Cerebellar nuclear complex (tissue), 1 donor: ENCODE measurements at places on chromosomes 6 and 20.

DNA sequence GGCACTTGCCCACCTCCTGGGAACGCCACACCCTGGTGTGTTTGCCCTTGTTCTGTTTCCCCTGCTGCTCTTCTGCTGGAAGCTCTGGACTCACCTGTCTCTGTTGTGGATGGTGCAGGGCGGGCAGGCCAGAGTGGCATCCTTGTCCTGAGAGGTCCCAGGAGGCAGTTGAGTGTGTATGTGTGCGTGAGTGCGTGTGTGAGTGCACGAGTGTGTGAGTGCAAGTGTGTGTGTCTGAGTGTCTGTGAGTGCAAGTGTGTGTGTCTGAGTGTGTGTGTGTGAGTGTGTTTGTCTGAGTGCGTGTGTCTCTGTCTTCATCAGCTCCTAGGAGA, 12.2 kb downstream of the IGF2R start:
- no peak for DNase-seq

GRCh38 chr6:29651413-29652197, 5.3 kb upstream of the MOG start:
- no peak for DNase-seq

GRCh38 chr6:167719920-167720319, 106.8 kb upstream of the AFDN start:
- DNase-seq = no peak

- no peak for DNase-seq
Measured at GRCh38 chr20:45087814-45088213, 13.1 kb downstream of the KCNS1 start.

GRCh38 chr6:89087881-89088280, 7.3 kb downstream of the PNRC1 start:
- no peak for DNase-seq

DNA sequence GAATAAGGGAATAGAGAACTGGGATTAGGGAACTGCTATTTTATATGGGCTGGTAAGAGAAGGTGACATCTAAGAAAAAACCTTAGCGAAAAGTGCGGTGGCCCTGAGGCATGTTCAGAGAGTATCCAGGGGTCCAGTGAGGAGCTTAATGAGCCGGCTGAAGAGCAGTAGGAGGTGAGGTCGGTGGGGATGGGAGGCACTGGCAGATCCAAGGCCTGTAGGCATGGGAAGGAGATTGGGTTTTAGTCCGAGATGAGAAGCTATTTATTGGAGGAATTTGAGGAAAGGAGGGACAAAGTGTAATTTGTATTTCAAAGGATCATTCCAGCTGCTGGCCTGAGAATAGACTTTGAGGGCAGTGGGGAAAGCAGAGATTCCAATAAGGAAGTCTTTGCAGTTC, 123.8 kb downstream of the QKI start:
- DNase-seq = no peak

DNA sequence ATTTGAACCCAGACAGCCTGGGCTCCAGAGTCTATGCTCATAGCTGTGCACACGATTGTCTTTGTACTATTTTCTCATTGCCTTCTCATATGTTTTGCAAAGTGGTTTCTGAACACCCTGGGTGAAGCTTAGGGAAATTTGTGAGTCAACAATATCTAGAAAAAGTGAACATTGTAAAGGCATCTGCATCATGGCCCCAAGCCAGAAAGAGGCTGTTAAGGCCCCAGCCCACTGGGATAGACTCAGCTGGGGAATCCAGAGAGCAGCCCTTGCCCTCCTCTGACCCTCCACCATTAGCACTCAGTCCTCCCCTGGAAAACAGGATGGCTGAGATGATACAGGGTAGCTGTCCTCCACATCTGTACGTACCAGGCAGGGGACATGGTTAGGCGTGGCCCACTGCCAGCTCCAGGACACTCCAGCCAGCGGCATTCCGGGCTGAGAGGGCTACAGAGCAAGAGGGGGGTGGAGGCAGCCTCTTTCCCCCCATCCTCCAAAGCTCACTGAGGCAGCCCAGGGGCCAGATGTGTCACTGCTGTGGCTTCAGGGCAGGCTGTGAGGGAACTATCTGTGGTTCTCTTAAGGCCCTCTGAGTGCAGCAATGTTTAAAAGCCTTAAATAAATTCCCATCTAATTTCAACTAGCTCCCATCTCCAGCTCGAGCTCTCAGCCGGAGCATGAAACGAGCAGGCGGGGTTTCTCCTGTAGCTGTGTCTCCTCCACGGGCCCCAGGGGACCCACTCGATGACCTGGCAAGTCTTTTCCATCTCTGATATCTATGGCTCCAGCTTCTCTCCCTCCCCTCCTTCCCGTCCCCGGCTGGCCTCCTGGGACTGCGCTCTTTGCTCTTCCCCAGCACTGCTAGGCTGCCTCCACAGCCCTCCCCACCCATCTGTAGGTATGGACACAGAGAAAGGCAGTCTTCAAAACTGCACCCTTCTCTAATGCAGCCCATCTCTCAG, 209.4 kb upstream of the LRFN2 start:
- no peak for DNase-seq

DNA sequence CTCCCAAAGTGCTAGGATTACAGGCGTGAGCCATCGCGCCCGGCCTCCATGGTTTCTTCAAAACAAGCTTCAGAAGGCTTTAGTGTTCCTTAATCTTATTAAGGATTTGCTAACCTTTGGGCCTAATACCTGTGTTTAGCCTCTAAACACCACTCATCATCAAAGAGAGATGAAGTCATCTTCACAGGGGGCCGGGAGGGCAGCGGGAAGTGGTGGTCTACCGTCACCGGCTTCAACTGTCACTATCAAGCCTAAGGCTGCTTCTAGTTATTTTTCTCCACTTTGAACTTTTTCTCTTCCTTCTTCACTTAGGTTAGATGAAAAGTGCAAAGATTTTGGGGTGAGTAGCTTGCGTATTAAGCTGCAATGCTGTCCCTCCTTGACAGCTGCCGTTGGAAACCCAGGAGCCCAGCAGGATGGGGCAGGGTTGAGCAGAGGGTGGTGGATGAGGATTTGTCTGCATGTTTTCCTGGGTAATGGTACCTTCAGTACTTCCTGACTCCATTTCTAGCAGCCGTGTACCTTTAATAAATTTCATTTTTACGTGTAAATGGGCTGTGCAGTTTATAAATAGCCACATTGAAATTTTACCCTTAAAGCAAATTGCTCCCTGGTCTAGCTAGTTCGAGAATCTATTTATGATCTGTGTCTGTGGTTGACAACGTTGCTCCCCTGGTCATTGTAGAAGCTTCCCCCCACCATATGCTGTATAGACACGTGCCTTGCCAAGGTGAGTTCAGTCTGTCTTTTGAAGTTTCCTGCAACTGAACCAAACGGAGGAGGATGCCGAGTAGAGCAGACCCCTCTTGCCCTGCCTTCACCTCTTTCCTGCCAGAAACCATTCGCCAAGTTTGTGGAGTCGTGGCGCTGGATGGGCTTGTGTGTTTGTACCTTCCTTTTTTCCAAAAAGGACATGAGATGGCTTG, 64.8 kb downstream of the SYNJ2 start:
- DNase-seq = no peak

- DNase-seq = no peak
Measured at GRCh38 chr20:4666001-4666479, 55.7 kb upstream of the PRND start.

- no peak for DNase-seq
Measured at GRCh38 chr20:43529457-43530153, 22.1 kb downstream of the L3MBTL1 start.

DNA sequence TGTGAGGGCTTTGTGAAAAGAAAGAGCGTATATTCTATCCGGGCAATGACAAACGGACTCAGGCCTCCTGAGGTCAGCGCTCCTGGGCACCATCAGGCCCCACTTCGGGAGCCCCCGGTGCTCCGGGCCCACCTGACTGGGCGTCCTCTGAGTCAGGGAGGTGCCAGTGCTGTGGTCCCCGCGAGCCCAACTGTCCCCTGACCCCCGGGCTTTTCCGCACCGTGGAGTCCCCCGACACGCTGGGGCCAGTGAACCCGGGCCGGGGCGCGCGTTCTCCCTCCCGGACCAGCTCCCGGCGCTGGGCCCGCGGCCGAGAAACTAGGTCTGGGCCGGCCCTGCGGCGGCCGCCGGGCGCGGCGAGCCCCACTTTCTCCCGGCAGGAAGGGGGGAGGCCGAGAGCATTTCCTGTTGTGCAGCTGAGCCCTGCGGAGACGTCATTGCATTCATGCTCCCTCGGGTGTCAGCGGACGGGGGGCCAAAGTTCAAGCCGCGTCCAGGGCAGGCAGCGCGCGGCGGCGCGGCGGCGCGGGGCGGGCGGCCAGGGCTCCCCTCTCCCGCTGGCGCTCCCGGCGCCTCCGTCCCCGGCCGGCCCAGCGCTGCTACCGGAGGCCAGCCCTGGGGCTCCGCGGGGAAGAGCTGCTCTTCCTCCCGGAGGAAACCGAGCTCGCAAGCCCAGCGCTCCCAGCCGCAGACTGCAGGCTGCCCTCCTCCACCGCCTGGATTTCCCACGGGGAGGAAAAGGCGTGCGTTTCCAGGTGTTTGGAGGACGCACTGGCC, 18.3 kb downstream of the HIVEP2 start:
- DNase-seq = no peak

- no peak for DNase-seq
Measured at GRCh38 chr20:43938932-43939761, 24.5 kb downstream of the TOX2 start.

DNA sequence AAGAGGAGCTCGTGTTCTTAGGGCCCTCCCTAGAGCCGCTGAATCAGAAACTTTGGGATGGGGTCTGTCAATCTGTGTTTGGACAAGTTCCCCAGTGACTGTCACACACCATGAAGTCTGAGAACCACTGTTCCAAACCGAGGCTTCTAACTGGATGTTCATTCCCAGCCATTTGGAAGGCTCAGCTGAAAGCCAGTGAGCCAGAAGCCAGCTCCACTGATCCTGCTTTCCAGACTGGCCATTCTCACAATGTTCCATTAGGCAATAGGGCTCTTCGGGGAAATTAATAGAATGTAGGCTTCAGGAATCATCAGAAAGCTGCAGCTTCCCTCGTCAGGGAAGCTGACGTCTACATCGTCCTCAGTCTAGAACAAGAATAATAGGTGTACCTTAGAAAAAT, 90.8 kb upstream of the QKI start:
- DNase-seq = no peak

DNA sequence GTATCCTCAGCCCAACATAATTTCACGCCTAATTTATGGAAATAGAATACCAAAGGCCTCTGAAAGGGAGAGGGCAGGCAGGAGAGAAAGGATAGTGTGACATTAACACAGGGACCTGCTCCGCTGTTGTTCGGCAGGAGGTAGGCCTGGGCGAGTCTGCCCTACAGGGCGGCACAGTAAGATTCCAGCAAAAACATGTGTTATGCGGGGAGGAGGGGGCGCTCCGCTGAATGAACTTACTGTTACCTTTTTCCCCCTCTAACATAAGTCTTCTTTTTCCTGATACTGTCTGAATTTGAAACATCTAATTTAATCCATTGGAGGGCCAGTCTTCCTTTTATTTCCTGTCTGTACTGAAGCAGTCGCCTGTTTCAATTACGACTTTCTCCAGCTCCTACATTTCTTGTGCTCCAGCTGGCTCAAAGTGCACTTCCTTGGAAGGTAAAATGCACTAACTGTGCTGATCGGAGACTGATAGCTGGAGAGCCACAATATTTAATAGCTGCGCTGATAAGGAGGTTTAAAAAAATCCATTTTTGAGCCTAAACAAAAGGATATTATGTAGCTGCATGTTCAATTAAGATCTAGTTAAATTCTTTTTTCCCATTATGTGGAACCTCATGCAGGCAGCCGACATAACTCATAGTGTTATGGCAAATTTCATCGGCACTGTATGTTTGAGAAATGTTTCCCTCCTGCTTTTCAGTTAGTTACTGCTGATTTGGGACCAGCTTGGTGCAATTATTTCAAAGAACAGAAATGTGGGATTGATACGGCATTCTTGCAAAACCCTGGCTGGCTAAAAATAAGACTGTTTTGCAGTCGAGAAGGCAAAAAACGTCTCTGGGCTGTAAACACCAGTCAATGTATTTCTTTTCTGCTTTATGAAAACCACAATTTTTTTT, 193.0 kb downstream of the FOXC1 start:
- DNase-seq = no peak

DNA sequence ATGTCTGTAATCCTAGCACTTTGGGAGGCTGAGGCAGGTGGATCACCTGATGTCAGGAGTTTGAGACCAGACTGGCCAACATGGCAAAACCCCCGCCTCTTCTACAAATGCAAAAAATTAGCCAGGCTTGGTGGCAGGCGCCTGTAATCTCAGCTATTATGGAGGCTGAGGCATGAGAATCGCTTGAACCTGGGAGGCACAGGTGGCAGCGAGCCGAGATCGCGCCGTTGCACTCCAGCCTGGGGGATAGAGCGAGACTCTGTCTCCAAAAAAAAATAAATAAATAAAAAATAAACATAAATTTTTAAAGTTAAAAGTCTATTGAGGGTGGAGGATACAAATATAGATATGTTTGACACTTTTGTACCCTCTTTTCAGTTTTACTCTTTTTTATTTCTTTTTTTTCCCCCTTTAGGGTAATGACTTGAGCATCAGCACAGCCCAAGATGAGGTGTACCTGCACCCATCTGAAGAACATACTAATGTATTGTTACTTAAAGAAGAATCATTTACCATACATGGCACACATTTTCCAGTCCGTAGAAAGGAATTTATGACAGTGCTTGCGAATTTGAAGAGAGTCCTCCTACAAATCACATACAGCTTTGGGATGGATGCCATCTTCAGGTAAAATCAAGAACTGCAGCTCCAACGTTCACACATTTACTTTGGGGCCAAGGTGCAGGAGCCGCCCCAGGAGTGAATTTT, 368.9 kb downstream of the LAMA2 start:
- DNase-seq = no peak

- no peak for DNase-seq
Measured at GRCh38 chr20:63697868-63698545, 1.6 kb downstream of the TNFRSF6B start.
